ENCODE measurements at places on chromosomes 16 and 17.

GRCh38 chr17:66893382-66893781 lies 58.5 kb downstream of the CACNG5 start:
- DNase-seq: no peak

DNA sequence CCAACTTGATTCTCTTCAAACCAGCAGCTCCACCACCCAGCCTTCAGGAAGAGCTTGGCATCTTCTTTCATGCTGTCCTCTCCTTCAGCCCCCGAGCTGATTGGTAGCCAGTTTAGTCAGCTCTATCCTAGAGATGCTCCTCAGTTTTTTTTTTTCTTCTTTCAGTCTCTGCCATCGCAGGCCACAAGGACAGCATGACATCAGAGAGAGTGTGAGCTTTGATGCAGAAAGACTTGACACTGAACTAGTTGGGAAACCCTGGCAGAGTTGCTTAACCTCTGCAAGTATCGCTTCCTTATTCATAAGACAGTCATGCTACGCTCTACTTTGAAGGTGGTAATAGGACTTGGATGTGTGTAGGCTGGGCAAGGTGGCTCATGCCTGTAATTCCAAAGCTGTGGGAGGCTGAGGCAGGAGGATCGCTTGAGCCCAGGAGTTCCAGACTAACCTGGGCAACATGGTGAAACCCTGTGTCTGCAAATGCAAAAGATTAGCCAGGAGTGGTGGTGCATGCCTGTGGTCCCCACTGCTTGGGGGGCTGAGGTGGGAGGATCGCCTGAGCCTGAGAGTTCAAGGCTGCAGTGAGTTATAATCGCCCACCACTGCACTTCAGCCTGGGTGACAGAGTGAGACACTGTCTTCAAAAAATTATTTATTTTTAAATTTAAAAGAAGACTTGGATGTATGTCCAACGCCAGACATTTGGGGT lies 2.6 kb downstream of the CD300LB start:
- DNase-seq: no peak

- no peak for DNase-seq
Observed at GRCh38 chr17:65936013-65936412, 255.9 kb downstream of the CEP112 start.

GRCh38 chr16:28863929-28864793 lies 518 bp downstream of the SH2B1 start:
- no peak for DNase-seq

DNA sequence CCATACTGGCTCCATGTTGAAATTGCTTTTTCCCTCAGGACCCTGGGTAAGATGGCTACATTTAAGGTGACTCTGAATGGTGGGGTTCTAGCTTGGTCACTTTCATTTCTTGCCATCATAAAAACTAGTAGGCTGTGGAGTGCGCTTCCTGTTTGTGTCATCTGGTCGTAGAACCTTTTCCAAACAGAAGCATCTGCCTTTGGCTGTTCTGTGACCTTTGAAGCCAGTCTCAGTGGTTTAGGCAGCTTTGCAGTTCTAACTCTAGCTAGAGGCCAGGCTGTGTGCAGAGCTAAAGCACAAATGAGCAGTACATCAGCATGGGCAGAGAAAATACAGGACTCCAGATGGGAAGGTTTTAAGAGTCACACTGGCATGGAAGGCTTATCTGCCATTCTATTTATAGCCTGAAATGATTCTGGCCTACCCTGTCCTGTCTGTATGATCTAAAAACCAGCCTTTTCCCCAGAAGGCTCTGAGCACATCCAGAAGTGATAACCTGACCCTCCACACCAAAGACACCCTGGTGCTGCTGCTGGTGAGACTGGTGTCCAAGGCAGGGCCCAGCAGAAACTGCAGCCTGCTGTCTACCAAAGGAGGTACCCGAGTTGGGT lies 8.6 kb downstream of the ESRP2 start:
- no peak for DNase-seq

GRCh38 chr16:272633-273546 lies 2.9 kb downstream of the RGS11 start:
- DNase-seq: no peak

- no peak for DNase-seq
Observed at GRCh38 chr16:86396901-86397311, 113.4 kb upstream of the FOXF1 start.
